ENCODE measurements at places on chromosomes 11 and 22.

DNA sequence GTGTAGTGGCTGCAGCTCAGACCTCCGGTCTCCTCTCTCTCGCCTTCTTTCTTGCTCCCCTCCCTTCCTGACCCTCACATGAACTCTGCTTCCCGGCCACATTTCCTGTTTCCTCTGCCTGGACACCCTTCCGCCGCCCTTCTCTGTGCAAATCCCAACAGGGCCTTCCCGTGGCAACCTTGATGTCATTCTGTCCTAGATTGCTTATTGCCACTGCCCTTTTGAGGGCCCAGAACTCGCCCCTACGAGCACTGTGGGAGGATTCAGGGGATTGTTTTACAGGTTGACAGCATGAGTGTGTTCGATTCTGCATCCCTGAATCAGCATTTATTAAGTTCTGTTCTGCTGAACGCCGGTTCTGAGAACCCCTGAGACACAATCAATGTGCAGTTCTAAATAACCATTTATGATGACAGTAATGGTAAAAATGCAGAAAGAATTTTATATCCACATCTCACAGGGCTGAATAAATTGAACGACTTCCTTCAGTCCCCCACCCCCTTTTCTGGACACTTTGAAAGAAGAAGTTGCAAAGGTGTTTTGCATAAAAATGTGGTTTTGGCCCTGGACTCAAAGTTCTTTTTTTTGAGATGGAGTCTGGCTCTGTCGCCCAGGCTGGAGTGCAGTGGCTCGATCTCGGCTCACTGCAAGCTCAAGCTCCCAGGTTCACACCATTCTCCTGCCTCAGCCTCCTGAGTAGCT lies 6.4 kb downstream of the BATF2 start:
- DNase-seq: no peak

- no peak for DNase-seq
Measured at GRCh38 chr11:132078264-132079076, 708.1 kb downstream of the NTM start.

DNA sequence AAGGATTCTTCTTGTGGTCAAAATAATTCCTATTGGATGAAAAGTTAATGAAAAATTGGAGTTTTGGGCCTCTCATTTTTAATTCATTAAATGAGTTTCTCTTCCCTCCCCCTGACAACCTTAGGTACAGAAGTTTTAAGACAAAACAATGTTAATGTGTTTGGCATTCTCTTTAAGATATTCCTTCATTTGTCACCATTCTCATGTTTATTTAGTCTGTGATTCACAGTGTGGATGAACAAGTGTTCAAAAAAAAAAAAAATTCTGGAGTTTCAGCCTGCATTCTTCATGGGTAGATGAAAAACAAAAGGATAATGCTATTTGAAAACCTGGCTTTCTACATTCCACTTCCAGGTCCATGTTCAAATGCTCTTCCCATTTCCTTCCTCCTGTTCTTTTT lies 172.6 kb upstream of the LUZP2 start:
- no peak for DNase-seq

GRCh38 chr22:39312410-39312809 lies 7.0 kb downstream of the RPL3 start:
- DNase-seq: no peak

DNA sequence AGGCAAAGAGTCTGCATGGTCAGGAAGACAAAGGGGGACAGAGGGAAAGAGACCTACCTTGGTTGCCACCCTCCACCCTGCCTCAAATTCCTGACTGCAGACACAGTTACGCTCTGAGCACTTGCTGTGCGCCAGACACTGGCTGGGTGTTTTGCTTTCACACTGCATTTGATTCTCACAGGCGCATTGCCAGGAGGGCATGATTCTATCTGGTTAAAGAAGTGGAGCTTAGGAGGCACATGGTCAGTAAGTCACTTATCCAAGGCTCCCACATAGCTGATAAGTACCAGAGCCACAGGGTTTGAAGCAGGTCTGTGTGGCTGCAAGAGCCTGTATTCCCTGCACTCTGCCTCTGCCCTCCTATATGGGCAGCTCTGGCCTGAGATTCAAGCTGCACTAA lies 103.9 kb downstream of the TIMP3 start:
- no peak for DNase-seq

DNA sequence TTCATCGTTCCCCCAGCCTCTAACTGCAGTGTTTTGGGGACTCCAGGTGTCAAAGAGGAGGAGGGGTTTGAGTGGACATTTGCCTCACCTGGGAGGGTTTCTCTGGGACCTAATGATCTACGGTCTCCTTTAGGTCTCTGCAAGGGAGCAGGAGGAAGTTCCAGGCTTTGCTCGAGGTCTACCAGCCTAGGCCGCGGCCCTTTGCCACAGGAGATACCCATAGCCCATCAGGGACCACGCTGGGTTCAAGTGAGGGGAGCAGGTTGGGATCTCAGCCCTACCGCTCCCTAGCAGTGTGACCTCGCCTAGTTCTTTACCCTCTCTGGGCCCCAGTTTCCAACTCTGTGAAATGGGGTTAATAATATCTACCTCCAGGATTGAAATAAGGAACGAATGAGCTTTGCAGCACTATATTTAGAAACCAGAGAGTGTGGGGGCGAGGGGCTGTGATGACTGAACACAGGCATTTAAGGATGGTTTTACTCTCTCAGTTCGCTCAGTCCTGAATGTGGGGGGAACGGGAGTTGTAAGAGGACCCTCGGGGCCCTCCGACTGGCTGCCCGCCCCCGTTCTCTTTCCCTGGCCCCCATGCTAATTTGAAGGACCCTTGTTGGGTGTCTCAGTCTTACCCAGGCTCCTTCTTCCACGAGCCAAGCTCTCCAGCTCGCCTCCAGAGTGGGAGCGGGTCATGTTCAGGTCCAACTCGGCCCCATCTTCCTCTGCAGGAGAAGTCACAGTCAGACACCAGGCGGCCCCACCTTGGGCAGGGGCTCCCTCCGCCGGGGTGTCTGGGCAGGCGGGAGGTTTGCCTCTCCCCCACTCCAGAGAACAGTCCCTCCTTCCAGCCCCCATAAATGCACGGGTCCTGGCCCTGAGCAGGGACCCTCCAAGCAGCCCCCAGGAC lies 11.7 kb downstream of the PDGFB start:
- DNase-seq: no peak

- no peak for DNase-seq
Measured at GRCh38 chr22:42876041-42876440, 19.0 kb upstream of the ARFGAP3 start.

DNA sequence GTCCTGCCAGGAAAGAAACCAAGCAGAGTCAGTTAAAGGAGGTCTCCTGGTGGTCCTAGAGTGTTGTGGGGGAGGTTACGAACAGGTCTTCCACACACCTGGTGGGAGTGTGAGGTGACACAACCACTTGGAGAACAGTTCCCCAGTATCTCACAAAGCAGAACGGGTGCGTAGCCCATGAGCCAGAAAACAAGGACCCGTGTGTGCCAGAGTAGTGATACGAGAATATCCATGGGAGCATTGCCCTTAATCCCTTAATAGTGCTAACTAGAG lies 21.7 kb upstream of the CLDN5 start:
- DNase-seq: no peak

- DNase-seq: no peak
Measured at GRCh38 chr11:85813721-85814120, 2.8 kb upstream of the SYTL2 start.

- no peak for DNase-seq
Measured at GRCh38 chr11:70078781-70079616, 882 bp downstream of the ANO1 start.

GRCh38 chr22:23789638-23790037 lies 2.9 kb downstream of the SMARCB1 start:
- no peak for DNase-seq

GRCh38 chr11:120830085-120830620 lies 193.7 kb upstream of the TBCEL start:
- no peak for DNase-seq

- no peak for DNase-seq
Measured at GRCh38 chr11:67551127-67551526, 27.9 kb upstream of the CABP2 start.

GRCh38 chr22:29473001-29473400 lies 7.0 kb upstream of the NEFH start:
- no peak for DNase-seq

GRCh38 chr11:2387266-2387987 lies 10.3 kb downstream of the CD81 start:
- DNase-seq: no peak

- DNase-seq: no peak
Measured at GRCh38 chr11:131278472-131278871, 91.9 kb upstream of the NTM start.

DNA sequence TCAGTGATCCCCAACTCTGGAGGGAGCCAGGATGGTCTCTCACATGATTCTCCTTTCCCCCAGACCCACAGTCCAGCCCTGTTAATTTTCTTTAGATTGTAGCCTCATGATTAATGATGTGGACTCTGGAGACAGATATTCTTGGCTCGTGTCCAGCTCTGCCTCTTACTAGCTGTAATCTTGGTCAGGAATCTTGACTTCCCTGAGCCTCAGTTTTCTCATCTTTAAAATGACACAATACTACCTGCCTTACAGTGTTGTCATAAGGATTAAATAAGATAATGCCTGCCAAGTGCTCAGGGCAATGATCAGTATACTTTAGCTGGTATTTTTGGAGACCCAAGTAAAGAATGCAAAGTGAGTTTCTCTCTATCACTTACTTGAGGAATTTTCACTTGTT lies 60.0 kb downstream of the SPECC1L start:
- no peak for DNase-seq

GRCh38 chr22:22210375-22210774 lies 34.2 kb upstream of the VPREB1 start:
- DNase-seq: no peak

- DNase-seq: no peak
Measured at GRCh38 chr11:1344056-1344635, 34.7 kb upstream of the TOLLIP start.

DNA sequence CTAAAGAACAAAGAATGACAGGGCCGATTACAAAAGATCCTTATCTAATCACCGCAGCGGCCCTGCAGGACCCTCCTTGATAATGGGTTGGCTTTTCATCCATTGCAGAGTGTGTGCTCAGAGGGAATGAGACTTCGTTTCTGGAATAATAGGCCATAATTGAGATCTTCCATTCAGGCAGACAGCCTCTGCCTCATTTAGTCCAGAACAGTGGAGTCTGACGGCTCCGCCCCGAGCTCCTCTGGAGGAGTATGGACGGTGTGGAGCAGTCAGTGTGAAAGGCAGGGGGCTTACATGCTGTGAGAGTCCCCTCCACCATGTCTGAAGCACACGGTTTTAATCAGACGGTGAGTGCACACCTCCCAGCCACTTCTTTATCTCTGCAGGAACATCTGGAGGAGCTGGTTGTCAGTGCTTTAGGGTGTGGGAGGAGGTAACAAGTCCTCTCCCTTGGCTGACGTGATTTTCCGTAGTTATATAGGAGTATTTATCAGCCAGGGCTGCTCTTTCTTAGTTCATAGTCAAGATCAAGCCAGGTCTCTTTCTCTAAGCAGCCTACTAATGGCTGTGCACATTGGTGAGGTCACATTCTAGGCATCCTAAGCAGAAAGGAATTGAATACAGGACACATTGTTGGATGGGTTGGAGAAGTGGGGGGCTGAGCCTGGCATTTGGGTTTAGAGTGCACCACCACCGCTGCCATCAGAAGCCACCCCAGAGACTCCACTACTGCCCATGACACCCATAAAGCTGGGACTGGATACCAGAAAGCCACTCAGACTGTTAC lies 1477.9 kb downstream of the TBC1D22A start:
- DNase-seq: no peak

DNA sequence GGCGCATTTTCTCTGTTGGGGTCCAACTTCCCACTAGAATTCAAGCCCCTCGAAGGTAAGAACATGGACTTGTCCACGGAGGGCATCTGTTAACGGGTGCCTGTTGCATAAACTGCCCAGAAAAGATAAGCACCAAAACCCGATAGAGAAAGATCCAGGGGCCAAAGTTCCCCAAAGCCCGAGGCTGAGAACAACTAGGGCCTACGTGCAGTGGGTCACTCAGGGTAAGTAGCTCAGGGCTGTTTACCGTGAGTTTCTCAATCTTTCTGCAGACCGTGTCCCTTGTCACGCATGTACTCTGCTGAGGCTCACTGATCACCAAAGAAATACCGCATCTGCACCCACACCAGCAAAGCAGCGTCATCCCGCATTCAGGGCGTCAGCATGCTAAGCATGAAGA lies 24.4 kb downstream of the PGA5 start:
- no peak for DNase-seq

DNA sequence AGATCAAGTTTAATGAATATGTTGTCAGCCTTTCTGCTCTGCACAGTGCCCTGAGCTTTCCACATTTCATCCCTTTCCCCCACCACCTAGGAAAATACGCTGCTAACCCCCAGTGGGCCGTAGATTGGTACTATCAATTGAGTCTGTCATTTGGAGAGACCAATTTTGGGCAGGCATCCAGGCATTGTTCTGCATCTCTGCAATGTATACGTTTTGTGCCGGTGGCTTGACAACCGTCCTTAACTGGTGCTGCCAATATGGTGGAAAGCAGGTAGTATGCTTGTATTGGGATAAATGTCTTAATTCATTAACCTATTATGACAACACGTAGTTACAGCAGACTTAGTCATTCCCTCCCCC lies 1.3 kb downstream of the ELMOD1 start:
- no peak for DNase-seq

DNA sequence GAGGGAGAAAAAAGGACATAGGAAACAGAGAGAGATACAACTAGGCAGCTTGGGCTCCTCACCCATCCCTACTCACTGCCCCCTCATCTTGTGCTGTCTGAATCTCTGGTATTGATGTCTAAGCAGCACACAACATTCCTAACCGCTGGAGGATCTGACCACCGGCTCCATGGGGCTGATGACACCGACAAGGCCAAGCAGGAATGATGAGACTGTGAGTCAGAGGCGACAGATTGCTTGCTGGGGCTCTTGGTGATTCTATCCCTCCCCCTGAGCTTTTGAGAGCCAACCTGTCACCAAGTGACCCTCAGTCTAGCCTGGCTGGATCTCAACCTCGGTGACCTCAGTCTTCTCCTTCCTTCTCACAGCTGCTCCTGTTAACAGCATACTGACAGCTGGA lies 13.8 kb downstream of the PAMR1 start:
- no peak for DNase-seq

DNA sequence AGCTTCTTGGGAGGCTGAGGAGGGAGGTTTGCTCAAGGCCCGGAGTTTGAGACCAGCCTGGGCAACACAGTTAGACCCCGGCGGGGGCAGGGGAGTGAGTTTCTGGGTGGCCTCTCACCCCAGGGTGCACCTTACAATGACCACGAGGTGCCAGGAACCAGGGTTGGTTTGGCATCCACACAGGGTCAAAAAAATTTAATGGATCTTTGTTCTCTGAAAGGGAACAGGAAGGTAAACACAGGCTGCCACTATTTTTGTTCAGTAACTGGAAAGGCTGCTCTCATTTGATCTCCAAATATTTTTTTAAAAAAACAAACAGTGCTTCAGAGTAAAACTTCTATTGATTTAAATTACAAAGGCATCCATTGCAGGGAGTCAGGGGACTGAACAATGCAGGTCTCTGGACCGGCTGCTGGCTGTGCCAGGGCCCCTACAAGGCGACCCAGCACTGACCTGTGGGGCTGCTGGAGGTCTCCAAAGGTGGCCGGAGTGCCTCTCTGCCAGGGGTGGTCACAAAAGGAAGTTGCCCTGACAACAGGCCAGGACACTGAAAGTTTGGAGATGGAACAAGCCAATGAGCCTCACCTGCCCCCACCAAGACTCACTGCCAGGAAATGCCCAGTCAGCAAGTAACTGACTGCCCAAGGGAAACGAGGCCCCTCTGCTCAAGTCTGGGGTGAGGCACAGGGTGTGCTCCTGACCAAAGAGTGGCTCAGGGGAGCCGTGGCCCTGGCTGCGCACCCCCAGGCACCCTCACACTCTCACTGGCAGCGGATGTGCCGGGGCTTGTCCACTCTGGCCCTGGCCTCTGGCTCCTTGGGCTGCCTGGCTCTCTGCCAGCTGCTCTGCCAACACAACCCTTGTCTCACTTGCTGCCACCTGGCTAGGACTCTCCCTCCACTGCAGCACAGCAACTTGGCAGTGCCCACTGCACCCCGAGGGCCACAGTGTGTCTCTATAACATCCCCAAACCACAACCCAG lies 51.8 kb downstream of the ARFGAP3 start:
- DNase-seq: no peak

All from cortex of kidney (tissue), 1 donor.